ENCODE measurements at places on chromosomes 6 and 20. TPM values are rescaled to one million over a fixed set of nuclear protein-coding genes. Genes with fewer than 3 reads are reported as not detected.

Gene ANGPT4
- total RNA-seq: not detected

Gene BLCAP
- 88.0 TPM for total RNA-seq

Gene ELOVL2
- not detected for total RNA-seq

Gene LINC00237
- total RNA-seq: not detected

Gene TCP11
- total RNA-seq: not detected

Gene TTK
- 1.2 TPM for total RNA-seq

Gene HLA-DRB1
- 23.9 TPM for total RNA-seq

Gene BANF2
- not detected for total RNA-seq

Gene ILRUN
- total RNA-seq: 61.8 TPM

Gene KIAA1755
- total RNA-seq: not detected

Gene RARS2
- total RNA-seq: 37.8 TPM

Data from naive thymus-derived CD8-positive, alpha-beta T cell (primary cell).